Stimulated activated CD4-positive, alpha-beta T cell treated with anti-CD3 and anti-CD28 coated beads, Interleukin-4, amount 100 ng/mL, for 4 hours (primary cell): ENCODE measurements at places on chromosomes 11 and 22.

DNA sequence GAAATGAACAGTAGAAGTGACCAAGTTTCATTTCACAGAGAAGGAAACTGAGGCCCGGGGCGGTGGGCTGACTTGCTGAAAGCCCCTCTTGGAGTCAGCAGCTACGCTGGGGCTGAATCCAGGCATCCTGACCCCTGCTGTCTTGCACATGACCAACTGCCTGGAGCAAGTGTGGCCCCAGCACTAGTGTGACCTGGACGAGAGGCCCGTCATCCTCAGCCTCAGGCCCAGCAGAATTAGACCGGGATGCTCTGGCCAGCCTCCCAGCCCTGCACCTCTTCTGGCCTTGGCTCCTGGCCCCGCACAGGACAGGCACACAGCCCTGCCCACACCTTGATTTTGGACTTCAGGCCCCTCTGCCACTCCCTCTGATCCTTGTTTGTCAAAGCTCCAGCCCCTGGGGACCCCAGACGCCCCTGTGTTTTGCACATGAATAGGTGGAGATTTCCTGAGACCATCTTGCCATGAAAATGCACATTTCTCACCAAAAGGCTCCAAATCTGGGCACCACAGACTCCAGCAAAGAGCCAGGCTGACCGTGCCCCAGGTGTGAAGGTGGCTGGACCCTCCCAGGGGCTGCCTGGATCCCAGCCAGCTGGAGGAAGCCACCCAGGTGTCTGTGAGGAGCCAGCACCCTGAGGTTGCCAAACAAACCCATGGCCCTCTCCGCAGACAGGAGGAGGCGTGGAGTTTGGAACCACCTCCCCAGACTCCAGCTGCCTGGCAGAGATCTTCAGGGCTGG, 24.9 kb downstream of the FGF4 start:
- no peak for DNase-seq

DNA sequence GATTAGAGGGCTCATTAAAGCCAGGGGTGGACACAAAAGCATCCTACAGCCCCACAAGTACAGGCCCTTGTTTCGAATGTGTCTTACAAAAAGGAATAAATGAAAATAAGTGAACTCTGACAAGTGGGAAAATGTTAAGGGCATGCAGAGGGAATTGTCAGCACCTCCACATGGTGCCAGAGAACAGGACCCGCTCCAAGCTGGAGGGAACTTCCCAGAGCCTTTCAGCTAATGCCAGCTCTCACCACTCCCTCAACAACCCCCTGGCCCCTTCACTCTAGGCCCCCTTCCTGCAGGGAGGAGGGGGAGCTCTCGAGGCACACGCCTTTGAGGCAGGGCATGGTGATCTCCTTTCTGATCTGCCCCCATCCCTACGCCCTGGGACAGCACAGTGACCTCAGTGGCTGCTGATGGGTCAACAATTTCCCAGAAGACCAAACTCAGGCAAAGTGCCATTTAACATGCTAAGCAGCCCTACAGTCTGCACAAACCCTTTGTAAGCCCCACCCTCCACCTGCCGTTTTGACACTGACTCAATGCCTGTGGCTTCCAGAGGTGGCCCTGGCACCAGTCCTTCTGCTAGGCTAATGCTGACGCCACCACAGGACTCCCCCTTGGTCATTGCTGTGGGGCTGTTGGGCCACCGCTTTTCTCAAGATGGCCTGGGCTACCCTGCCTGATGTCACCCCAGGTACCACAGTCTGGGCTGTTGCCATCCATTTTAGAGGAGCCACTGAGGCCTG, 12.5 kb upstream of the CHST1 start:
- DNase-seq, result no peak

DNA sequence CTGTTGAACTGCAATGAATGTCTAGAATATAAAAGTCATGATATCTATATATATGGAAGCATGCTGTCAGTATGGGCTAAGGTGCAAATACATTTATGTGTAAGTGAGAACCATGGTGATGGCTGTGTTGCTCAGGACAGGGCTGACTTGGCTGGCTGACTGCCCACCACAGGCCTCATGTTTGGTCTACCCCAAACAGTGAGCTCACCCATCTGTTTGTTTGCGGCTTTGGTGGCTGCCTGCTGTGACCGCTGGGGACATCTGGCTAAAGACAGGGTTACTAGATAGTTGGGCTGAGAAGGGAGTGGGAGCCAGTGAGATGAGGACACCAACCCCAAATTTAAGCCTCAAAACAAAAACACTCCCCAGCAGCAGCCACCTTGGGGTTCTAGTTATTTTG, 6.3 kb downstream of the CD44 start:
- DNase-seq, result no peak

DNA sequence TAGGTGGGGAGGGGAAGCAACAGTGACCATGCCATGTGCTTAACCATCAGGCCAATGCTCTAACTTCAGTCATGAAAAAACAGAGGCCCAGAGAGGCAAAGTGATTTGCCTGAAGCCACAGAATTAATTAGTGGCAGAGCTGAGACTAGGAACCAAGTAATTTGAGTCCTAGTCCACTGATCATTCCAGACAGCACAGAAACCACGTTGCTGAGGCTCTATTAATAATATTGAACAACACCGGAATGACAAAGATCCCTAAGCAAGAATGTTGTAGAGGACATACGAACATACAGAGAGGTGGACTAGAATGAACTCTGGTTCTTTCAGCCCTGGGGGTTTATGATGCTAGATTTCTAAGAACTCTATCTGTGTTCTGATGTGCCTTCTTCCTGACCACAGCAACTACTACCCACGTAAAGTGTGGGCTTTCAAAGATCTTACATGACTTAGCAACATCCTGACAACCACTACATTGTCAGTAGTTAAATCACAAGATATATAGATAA, 92.3 kb downstream of the GAB2 start:
- DNase-seq, result peak; percentile 1

DNA sequence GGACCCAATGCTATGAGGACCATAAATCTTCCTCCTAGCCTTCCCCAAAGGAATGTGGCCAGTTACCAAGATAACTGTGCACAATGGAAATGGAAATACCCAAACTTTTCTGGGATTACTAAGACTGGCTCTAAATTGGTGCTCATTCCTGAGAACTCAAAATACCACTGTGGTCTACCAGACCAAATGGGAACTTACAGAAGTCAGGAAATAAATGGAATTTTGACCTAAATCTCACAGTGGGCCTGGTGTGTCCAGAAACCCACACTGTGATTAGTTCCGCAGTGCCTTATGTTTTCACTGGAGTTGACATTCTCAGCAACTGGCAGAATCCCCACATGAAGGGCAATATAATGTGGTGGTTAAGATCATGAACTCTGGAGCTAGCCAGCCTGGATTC, 99.4 kb upstream of the ZC3H12C start:
- no peak for DNase-seq
